CD4-positive, alpha-beta T cell treated with Interferon alpha-2 for 1 hour (primary cell): ENCODE measurements at places on chromosomes 3 and 15.

DNA sequence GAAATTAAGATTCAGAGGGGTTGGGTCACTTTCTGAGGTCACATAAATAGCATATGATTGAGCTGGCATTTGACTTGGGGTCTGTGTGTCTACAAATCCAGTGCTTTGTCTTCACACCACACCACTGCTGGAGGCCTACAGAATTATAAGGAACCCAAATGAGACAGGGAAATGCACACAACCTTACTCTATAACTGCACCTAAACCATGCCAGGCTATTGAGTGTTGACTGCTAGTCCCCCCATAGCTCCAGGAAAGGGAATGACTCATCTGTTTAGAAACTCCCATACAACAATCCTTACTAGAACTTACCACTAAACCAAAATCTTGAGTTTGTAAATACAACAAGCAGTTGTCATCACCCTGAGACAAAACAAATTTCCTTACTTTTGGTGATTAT is 16.9 kb upstream of the TSC22D2 start:
- DNase-seq, result no peak

- DNase-seq, result no peak
Measured at GRCh38 chr3:143232981-143233380, 113.4 kb downstream of the CHST2 start.

DNA sequence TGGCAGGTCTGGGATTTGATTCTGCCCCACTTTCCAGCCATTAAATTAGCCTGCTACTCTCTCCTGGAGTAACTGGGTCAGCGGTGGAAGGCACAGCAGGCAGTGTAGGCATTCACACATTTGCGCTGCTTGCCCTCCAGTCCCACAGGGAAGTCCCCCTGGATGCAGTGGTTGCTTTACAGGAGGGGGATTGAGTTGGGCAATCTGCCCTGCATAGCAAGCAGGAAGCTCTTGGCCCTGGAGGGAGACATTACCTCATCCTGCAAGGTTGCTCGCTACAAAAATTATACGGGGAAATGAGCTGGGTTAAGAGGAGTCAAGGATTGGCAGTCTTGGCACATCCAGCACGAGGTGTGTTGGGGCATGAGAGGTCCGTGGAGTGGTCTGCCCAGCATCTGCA is 14.8 kb downstream of the MCM2 start:
- no peak for DNase-seq

- DNase-seq, result no peak
Measured at GRCh38 chr3:195565716-195566115, 18.0 kb downstream of the APOD start.

DNA sequence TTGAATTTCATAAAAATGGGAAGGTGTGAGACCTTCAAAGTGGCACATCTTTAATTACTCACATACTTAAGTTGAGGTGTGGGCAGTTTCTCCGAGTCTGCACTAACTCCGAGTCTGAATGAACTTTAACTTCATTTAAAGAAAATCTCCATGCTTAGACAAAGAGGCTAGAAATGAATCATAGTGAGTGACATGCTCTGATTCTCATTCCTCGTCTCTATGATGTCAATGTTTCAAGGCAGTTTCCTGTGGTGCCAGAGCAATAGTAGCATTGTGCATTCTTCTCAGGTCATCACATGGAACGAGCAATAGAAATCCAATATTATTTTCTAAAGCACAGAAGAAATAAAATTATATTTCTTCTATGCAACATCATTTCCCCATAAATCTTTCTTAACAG is 224.8 kb downstream of the KCNMB2 start:
- DNase-seq, result no peak

DNA sequence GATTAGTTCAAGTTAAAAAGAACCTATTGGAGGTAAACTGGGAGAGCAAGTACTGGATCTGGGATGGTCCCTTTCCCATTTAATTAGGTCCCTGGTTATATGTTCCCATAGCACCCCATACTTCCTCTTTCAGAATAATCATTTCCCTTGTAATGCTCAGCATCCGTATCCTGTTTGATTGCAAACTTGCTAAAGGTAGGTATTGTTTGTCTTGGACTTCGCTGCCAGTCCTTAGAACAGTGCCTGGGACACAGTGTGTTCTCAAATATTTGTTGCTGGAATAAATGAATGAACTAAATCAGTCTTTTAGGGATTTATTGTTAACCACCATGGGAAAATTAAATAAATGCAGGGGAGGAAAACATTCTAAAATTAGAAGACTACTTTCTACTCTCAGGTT is 299.8 kb downstream of the GRM7 start:
- no peak for DNase-seq

DNA sequence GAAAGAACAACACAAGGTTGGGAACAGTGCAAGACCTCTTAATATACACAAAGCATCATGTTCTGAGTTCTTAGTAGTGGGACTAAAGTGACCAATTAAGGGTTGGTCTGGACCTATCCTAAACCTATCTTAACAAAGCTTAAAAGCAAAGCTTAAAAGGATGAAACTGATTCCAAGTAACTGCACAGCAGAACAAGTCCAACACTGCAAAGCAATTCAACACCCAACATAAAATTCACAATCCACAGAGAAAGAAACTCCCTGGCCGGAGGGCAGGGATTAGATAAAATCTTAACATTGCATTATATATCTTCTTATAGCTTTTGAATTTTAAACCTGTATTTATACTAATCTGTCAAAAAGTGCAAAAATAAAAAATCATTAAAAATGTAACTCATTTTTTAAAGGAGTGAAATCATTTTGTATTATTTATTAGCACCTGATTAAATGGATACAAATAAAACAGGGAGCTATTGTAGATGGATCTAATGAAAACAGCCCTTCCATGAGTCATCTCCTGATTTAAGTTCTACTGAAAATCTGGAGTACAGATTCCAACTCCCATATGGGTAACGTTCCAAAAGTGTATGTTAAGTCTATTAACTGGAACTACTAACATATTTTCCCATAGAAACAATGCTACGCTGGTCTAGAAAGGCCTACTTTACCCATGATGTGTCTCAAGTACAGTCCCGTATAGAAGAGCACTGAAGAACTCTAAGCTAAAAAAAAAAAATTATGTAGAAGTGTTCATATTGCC is 34.9 kb downstream of the PIK3R4 start:
- DNase-seq, result no peak

- DNase-seq, result no peak
Measured at GRCh38 chr3:14491396-14492190, 48.5 kb downstream of the GRIP2 start.

- DNase-seq, result no peak
Measured at GRCh38 chr3:148408667-148409066, 289.0 kb upstream of the AGTR1 start.

DNA sequence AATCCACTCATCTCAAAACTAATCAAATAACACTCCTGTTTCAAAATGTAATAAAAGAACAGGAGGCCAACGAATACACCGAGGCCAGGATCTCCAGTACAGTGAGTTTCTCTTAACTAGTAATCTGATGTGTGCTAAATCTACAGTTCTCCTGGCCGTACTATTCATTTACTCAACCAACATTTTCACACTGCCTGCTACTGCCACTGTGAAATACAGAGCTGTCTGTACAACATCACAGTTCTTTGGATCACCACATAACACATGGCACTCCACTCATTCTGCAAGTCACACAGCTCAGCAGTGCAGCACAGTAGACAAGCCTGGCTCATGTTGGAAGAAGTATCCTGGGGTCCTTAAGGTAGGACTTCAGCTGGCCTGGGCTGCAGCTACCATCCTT is 21.9 kb downstream of the RIOX2 start:
- DNase-seq, result no peak

DNA sequence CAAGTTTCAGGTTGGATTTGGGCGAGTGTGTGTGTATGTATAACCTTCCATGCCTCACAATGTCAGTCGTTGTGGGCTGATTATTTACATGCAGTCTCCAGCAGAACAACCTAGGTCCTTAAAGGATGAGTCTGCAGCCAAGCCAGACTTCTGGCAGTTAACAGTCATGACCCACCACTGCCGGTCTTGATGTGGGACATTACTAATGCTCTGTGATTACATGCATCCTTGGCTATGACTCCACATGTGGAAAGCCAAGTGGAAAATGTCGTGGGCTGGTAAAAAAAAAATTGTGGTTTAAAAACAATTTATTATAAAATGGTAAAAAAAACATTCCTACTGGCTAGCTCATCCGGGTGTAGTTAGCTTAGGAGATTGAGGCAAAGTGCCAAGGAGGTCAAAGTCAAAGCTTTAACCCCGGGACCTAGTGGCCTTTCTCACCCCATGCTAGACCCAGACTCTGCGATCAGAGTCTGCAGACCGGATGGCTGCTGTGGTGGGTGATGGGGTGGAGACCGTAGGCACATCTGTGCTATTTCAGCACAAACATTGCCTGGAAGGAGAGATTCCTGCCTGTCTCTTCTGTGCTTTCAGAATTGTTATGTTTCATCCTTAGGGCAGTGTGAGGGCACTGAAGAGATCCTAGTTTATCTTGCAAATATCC is 6.8 kb downstream of the RARRES1 start:
- DNase-seq, result no peak

- DNase-seq, result no peak
Measured at GRCh38 chr3:150194957-150195356, 213.1 kb upstream of the TSC22D2 start.

DNA sequence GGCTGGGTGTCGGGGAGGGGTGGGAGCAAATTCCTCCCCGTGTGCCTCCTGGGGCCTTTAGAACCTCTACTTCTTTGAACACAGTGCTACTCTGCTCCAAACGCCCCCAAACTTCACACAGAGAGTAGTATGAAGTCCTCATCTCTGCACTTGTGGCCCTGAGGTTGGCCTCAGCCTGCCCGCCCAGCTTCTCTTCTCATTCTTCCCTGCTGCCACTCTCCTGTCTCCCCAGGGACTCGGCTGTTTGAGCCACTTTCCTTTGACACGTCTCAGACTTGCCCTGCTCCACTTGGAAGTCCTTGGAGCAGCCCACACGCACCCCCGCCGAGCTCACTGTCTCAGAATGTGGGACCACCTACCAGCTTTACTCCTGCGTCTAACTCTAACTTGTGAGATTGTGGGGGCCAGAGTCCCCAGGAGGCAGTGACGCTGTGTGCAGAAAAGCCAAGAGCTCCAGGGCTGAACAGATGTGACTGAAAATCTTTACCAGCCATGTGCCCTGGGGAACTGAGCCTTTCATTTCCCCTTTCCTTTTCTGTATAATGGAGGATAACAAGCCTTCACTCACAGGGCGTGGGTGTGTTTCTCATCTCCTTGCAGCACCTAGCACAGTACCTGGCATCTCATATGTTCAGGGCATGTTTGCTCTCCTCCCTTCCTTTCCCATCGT is 233.6 kb upstream of the CTDSPL start:
- no peak for DNase-seq

DNA sequence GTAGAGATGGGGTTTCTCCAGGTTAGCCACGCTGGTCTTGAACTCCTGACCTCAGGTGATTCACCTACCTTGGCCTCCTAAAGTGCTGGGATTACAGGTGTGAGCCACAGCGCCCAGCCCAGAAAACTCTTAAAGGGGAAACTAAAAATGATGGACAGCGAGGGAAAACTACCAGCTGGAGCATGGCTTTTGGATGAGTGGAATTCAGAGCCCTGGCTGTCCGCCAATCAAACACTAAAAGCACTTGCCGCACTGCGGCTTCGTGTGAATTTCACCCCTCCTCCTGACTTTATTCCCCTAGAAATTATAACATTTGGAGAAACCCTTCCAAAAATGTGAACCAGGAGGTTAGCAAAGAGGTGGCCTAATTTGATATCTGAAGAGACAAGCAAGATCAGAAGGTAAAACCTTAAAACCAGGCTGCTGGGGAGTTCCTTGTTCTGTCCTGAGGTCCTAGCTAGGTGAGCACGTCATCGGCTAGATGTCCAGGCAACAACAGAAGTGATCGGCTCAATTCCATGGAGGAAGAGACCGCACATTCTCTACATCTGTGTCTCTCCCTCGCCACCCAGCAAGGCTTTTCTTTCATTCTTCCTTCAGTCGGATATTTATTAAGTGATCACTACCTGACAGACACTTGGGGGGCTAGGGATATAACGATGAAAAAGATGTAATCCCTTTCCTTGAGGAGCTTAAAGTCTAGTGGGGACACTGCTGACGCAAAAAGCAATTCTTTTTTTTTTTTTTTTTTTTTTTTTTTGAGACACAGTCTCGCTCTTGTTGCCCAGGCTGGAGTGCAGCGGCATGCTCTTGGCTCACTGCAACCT is 1.7 kb downstream of the TM4SF19 start:
- DNase-seq, result no peak

DNA sequence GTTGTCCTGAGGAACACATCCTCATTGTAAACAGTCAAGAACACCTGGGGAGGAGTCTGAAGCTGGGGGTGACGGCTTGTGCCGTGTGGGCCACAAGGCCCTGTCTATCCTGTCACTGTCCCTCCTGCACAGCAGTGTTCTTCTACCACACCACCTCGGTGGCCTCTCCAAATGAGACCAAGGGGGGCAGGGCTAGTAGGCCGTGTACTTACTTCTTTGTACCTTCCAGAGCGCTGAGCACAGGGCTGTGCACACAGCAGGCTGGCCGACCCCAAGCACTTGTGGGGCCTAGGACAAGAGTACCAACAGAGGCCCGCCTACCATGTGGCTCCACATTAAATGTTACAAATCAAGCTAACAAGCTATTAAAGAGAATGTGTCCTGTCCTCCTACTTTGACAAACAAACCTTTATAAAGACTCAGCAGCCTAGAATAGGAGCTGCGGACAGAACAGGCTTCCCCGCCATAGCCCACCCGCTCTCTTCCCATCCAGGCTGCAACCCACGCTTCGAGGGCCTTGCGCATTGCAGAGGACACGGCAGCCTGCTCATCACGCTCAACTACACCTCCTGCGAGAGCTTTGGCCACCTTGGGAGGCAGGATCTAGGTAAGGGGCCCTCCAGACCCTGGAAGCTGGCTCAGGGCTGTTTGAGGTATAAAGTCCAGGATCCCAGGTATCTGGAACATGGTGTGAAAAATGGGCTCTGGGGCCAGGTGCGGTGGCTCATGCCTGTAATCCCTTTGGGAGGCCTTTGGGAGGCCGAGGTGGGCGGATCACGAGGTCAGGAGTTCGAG is 30.5 kb downstream of the MELTF start:
- DNase-seq, result no peak

- no peak for DNase-seq
Measured at GRCh38 chr15:65394280-65394789, 16.5 kb upstream of the IGDCC3 start.

DNA sequence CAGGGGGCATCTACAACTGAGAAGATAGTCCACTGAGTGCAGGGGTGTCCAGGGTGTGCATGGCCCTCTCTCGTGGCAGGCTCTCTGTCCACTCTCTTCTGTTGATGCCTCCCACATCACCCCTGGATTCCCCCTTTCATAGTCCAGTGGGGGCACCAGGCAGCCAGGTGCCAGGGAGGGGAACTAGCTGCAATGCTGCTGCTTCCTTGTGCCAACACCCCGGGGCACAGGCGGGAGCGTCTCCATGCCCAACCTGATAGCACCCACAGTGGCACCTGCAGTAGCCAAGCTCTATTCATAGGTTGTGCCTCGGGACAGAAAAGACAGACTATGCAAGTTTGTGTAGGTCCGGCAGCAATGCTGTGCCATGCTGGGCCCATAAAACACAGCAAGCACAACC is 11.7 kb downstream of the DUOX2 start:
- no peak for DNase-seq
